ENCODE measurements at places on chromosomes 7 and 10.
A peak's percentile ranks its signal among the peaks of the same experiment; 100 is the strongest.

- no peak for DNase-seq
Measured at GRCh38 chr7:5420067-5420880, 3.4 kb downstream of the TNRC18 start.

DNA sequence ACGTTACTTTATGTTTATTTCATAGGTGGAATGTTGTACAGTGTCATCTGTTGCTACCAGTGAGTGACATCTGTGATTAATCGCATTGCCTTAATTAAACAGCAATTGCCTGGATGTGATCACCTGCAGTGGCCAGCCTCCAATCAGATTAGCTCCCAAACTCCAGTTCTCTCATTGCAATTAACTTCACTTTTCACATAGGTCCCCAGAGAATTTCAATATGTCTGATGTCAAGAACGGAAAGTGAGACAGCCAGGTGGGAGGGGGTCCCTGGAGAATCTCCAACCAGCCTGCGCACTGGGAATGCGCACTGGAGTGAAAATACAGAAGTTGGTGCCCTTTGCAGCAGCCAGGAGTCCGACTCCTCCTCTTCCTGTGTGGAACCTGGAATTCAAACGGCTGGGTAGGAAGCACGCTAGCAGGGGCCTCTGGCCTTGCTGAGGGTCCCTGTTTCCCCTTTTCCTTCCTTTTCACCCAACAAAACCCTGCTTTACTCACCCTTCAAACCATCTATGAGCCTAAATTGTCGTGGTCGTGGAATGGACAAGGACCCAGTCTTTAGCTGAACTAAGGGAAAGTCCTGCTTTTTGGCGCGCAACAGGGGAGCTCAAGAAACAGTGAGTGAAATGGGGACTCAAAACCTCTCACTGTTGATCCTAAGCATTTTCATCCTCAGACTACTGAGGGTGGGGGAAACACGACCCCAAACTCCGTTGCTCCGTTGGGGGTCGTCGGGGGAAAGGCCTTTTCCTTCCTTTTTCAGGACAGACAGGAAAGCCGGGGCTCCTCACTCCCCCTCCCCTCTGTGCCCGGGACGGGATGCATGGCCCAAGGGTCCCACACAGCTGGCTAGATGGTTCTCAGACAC lies 1355.5 kb upstream of the LRRTM3 start:
- peak; percentile 88 for DNase-seq

DNA sequence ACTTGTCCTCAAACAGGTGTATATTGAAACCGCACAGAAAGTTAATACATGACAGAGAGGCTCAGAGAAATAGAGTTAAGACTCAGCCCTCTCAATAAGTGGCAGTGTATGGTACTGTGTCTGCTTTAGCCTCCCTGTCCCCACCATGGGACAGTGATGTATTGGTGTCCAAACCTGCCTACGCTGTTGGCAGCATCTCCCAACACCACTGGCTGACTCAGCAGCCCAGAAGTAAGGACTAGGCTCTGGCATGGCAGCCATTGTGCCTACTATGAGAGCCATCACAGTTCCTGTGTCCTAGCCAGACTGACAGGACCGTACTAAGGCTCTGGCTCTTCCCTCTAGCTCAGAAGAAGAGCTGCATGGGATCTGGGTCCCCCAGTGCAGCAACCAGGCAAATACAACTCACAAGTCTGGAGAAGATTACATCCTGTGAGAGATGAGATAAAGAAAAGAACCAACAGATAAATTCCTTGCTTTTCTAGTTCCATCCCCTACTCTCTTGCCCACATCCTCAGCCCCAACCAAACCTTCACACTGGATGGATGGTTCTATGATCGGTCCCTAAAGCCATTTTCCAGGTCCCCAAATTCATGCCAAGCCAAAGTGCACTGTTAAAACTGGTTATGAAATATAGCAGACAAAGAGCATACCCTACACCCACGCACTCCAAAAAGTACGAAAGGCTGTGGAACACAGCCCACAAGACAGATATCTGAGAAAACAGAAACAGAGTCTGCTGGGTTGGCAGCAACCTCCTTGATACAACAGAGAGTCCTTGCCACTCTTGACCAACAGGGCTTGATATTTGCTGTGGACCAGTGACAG lies 44.1 kb upstream of the DMTF1 start:
- DNase-seq = no peak

DNA sequence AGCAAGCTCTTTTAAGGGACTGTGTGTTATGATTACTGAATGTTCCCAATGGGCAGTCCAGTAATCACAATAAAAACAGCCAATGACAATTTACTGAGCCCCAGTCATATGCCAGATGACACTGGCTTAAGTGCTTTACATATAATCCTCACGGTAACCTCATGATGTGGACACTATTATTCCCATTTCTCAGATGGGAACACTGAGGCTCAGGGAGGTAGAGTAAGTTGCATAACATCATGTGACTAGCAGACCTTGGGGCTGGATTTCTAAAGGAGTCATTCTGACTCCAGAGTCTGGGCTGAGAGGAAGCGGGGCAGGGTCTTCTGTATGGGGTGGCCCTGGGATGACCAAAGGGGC lies 7.6 kb upstream of the RBM20 start:
- no peak for DNase-seq

DNA sequence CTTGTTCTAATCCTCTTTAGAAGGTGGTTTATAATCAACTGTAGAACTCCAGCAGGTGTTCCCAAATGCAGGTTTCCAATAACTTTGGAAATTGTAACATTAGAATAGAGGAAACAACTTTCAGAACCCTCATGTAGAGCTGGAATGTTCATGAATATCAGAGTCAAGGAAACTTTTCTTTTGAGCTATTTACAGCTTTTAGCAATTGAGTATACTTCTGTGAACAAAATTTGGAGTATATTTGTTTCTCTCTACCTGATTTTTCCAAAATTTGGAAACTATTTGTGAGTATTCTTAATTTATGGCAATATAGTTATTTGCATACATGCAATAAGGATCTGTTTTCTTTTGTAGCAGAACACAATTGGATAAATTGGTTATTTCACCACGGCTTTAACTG lies 2.8 kb upstream of the CFAP43 start:
- no peak for DNase-seq

DNA sequence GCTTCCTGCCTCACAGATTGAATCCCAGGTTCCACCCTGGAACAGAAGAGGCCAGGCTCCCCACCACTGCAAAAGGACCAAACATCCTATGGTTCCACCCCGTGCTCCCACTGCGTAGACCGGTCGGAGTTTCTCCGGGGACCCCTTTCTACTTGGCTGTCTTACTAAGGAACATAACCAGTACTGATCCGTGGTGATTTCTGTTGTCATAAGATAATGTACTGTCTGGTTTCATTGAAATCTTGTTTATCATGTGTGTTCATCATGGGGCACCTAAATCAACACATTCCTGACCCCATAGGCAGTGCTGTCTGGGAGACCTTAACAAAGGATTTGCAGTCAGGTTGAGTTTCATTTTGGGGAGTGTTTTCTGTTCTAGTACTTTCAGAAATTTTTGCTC lies 104.5 kb downstream of the CHN2 start:
- DNase-seq = no peak

- no peak for DNase-seq
Measured at GRCh38 chr10:65355141-65355680, 1570.6 kb upstream of the LRRTM3 start.

- DNase-seq = no peak
Measured at GRCh38 chr10:32376097-32376496, 29.1 kb upstream of the EPC1 start.

- no peak for DNase-seq
Measured at GRCh38 chr10:127977357-127978009, 70.6 kb downstream of the PTPRE start.

DNA sequence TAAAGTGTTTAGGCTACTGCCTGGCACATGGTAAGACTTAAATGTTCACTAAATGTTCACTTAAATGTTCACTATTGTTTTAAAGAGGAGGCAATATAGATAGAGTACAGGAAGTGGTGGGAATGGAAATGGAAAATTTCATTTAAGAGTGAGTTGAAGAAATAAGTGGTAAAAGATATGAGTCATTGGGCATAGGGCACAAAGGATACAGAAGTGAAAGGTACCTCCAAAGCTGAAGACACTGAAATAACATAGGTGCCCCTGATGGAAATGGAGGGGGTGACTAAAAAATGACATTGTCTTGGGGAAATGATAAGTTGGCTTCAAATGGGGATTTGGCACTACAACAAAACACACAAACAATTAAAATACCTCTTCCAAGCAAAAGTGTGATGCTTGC lies 5.2 kb upstream of the FRA10AC1 start:
- no peak for DNase-seq

- no peak for DNase-seq
Measured at GRCh38 chr10:1870491-1870890, 133.2 kb upstream of the ADARB2 start.

DNA sequence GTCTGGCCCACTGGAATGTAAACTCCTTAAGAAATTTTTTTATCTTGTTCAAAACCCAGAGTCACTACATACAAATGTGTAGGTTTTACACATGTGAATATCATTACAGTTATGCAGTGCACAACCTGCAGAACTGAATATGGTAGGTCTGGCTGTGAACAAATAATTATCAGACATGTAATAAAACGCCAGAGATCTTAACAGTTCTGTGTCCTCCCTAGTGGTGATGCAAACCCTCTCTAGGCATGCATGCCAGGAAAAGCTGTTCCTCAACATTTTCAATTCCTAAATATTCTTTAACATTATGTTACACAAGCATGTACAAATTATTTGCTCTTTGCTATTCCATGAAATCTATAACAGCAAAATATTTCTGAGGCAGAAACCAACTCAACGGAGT lies 124.6 kb downstream of the IMMP2L start:
- DNase-seq = no peak

- no peak for DNase-seq
Measured at GRCh38 chr10:88048312-88048711, 184.9 kb downstream of the PTEN start.

DNA sequence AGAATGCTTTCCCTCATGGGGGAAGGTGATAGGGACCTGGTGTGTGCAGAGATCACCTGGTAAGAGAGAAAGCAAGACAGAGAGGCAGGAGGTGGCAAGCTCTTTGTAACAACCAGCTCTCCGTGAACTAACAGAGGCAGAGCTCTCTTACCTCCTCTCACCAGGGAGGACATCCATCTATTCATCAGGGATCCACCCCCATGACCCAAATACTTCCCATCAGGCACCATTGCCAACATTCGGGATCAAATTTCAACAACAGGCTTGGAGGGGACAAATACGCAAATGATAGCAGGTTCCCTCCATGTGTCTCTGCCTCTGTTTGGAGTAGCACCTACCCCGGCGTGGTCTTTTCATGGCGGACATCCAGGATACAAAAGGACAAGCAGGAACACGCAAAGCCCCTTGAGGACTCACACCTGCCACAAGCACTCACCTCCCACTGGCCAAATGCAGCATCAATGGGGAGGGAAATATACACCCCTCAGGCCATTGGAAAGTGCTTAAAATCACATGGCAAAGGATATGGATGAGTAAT lies 431.2 kb upstream of the AUTS2 start:
- DNase-seq = peak; percentile 7

DNA sequence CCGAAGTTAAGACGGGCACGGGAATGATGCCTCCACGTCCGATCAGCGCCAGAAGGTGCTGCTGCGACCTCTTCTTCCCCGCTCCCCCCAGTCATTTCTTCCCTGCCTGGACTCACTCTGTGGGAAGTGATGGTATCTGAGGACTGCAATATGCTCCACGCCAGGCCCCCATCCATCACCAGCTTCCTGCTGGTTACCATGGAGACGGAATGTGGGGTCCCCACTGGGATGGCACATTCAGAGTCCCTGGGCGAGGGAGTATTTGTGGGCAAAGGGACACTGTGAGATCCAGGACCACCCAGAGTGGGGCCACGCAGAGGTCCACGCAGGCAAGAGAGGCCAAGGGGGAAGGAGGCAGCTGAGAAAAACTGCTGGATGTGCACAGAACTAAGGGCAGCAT lies 39.7 kb downstream of the CARD11 start:
- DNase-seq = no peak

GRCh38 chr10:94413361-94413760 lies 11.0 kb downstream of the TBC1D12 start:
- DNase-seq = no peak

GRCh38 chr10:116045366-116046356 lies 227.3 kb downstream of the GFRA1 start:
- no peak for DNase-seq

GRCh38 chr7:157813053-157813452 lies 476.2 kb downstream of the DNAJB6 start:
- no peak for DNase-seq

- no peak for DNase-seq
Measured at GRCh38 chr7:142337054-142338001, 79.5 kb upstream of the PRSS58 start.

GRCh38 chr10:104925232-104925851 lies 284.3 kb downstream of the SORCS3 start:
- peak; percentile 37 for DNase-seq

DNA sequence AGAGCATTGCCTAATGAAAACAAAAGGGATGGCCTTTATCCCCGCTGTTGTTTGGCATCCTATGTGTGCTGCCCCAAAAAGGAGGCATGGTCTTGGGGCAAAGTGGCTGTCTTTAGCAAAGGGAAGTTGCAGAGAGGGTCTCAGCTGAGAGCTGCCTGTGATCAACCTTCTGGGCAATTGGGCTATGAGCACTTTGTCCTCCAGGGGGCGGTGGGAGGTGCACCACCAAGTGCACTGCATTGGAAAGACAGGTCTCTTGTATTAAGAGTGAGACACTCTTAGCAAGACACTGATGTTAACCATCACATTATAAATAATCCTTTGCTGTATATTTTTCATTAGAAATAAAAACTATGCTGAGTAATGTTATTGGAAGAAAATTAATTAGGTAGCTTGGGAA lies 314.8 kb downstream of the POM121L12 start:
- DNase-seq = no peak

DNA sequence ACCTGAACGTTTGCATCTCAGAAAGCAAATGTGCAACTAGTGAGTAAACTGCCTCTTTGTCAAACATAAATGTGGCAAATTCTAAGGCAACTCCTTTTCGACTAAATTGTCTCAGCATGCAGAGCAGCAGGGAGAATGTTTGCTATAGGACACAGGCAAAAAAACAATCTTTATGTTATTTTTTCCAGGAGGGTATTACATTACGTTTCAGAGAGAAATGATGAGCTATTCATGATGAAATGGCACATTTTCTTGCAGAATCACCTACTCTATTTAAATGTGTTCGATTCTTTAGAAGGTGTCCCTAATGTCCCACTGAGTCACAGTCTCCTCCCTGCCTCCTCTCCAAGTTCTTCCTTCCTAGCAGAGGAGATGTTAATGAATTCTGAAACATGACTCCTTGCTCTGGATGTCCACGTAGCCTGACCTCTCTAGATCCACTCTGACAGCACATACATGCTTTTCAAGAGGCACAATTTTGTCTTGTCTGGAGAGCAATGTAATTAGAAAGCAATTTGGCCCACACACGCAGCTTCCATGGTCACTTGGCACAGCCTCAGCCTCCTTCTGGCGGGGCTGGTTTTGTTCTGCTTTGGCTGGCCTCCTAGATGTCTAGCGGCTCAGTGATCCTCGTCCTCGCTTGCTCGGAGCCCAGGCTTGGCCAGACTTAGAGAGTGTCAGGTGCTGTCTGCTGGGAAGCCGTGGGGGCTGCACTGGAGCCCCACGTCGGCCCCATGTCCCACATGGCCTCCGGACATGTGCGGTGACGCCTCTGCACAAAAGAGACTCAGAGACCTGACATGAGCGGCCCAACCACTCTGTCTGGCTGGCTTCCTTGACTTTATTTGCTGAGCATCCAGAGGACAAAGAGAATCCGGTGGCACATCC lies 125.7 kb upstream of the ZNF438 start:
- DNase-seq = peak; percentile 35
